Stimulated activated memory B cell treated with anti-CD40 and anti-IgM and Interleukin-4, amounts not matched to agents 10 μg/mL and 1 μg/mL and 100 μg/mL, for 72 hours (primary cell): ENCODE measurements at places on chromosomes 16 and 17.

DNA sequence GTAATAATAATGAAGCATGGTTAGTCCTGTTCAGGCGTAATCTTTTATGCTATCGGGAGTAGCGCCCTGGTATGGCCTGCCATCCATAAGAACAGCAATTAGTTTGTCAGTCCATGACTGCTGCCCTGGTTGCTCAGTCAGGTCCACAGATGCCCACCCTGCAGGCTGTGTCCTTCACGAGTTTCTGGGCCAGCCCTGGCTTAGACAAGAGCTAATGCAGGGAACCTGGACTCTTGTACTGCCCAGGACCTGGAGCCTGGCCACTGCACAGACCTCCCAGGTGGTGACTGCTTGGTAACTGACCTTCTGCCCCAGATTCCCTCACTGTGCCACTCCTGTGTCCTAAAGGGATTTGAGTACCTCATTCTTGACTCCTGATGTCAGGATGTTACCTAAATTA lies 161.1 kb upstream of the NOG start:
- no peak for ATAC-seq

DNA sequence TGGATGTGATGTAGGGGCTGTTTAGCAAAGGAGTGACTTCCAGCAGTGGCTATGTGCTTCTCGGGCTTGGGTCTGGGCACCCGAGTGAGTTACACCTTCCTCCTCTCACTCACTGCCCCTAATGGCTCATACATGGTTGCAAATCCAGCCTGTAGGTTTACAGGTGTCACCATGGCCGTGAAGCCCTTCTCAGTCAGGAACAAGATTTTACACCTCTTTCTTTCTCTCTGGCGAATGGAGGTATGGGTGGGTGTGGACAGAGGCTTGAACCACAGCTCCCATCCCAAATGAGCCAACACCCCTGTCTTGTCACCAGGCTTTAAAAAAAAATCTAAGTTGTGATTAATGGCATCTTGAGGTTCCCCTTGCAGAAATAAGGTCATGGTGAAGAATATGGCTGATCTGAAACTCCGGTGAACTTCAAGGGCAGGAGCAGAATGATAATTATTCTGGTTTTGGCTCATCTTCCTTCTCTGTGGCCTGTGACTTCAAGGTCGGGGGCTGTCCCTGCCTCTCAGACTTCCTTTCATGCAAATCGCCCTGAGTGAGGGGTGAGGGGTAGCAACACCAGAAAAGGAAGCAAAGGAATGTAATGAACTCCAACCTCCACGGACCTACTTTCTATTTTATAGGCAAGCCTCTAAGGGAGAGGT lies 331.2 kb downstream of the MAF start:
- ATAC-seq = peak; percentile 94

- ATAC-seq = no peak
Measured at GRCh38 chr17:1241929-1242328, 28.3 kb upstream of the BHLHA9 start.

DNA sequence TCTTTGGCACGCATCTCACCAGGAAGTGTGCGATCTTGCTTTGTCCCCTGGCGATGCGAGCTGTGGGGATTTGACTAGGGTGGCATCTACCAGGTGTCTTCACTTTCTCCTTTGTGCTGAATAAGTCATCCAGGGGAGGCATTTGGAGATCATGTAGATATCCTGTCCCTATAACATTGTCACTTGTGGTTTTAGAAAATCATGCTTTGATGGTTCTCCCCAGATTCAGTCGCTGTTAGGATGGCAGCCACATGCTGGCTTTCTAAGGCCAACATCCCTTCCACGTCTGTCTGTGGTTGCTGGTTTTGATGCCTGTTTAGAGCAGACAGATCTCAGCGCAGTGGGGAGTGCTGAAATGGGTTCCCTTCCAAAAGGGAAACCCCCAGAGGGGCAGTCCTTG lies 2.5 kb downstream of the ADAD2 start:
- ATAC-seq = no peak

- peak; percentile 16 for ATAC-seq
Measured at GRCh38 chr17:13429201-13429600, 172.5 kb downstream of the HS3ST3A1 start.

DNA sequence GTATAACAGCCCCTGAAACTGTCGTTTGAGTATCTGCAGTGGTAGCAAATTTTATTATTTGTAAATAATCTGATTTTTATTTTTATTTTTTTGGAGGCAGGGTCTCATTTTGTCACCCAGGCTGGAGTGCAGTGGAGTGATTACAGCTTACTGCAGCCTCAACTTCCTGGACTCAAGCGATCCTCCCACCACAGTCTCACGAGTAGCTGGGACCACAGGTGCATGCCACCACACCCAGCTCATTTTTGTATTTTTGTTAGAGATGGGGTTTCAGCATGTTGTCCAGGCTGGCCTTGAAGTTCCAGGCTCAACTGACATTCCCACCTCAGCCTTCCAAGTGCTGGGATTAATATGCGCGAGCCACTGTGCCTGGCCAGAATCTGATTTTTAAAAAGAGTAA lies 2.8 kb downstream of the NDEL1 start:
- ATAC-seq = no peak

DNA sequence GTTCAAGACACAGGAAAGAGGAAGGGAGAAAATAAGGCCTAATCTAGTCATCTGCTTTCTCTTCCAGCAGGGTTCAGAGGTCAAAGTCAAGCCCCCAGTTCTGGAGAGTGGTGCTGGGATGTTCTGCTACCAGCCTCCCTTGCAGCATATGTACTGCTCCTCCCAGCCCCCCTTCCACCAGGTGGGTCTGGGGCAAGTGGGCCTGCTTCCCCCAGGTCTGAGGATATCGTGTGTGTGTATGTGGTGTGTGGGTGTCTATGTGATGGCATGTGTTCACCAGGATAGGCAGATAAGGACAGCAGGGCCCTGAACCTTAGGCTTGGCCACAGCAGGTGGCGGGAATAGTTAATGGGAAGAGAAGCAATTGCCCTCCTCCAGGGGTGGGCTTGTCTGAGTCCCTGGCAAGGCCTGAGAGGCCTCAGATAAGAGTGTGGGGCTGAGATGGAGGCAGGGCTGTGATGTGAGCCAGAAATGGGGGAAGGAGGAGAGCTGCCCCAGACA lies 21.1 kb downstream of the FOXN1 start:
- ATAC-seq = no peak

DNA sequence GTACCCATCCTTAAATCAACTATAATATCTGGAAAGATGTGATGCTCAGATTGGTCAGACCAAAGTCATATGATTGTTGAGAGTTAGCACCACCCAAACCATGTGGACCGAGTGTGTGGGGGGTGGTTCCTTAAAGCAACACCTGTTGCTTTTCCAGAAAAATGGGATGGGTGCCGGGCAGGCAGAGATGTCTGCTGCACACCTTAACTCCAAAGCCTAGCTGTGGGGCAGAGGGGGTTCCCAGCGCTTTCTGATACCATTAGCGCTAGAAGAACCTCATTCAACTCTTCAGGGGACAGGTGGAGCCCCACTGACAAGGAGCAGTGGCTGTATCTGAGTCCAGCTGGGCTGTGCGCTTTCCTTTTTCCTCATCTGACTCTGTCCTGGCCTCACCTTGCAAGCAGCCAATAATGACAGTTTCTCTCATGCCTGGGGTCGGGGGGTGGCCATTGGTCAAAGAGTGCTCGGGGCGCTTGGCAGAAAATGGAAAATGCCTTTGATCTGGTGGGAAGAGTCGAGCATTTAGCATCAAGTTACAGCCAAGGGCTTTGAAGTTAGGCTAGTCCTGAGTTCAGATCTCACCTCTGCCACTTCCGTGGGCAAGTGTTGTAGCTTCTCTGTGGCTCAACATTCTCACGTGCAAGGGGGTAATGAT lies 82.6 kb downstream of the IRX3 start:
- no peak for ATAC-seq

- no peak for ATAC-seq
Measured at GRCh38 chr17:41585301-41586056, 1.2 kb downstream of the KRT14 start.

DNA sequence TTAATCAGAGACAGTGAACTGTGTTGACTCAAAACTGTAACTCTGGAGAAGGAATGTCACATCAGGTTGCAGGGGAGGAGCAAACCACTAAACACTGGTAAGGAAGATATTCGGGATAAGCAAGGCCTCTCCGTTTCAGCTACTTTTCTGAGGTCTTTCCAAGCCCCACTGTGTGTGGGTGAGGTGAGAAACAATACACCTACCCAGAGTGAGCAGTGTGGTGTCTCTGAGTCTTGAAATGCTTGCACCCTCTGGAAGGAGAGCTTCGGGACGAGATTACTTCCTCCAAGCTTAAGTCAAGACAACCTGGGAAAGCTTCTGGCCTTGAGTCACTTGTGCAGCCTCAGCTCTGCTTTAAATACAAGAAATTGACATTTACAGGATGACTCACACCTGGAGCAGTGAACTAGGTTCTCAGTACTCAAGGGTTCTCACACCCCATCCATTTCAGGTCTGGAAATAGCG lies 2.5 kb upstream of the MAP3K14 start:
- no peak for ATAC-seq

DNA sequence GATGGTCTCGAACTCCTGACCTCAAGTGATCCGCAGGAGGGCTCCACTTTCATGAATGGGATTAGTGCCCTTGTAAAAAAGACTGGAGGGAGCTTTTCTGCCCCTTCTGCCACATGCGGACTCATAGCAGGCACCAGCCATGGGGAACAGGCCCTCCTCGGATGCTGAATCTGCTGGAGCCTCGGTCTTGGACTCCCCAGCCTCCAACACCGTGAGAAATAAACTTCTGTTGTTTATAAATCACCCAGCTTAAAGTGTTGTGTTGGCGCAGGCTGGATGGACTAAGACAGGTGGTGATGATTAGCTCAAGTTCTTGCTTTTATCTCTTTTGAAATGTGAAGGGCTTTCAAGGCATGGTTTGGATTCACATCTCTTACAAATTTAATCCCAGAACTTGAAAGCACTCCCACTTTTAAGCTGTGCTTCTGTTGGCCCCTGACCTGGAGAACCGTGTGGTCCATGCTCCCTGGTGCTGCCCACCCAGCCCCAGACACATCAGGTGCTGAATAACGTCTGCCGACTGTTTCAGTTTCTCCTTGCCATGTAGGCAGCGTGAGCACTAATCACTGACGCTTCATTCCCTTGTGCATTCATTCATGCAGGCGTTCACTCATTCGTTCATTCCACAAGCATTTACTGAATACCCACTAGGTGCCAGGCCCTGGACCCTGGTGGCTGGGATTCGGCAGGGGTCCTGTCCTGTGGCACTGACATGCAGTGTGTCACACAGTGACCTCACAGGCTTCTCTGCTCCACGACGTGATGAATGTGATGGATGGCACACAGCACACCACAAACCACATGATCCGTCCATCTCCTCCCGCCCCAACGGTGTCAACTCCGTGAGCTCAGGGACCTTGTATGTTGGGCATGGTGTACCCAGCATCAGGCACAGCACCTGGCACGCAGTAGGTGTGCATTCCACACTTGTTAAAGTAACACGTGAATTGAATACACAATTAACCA lies 8.9 kb downstream of the CIBAR2 start:
- no peak for ATAC-seq

DNA sequence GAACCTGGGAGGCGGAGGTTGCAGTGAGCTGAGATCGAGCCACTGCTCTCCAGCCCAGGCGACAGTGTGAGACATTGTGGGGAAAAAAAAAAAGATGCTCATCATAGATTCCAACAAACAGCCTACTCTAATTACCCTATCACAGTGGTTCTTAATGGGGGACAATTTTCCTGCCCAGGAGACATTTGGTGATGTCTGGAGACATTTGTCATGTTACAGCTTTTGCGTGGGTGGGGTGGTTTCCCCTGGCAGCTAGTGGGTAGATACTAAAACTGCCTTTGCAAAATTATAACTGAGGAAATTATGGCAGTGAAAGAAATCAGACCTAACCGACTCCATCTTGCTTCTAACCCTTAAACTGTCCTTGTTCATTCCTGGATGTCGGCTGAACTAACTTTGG lies 92.5 kb upstream of the RBL2 start:
- ATAC-seq = no peak

- no peak for ATAC-seq
Measured at GRCh38 chr16:68373528-68374245, 62.9 kb downstream of the PRMT7 start.

DNA sequence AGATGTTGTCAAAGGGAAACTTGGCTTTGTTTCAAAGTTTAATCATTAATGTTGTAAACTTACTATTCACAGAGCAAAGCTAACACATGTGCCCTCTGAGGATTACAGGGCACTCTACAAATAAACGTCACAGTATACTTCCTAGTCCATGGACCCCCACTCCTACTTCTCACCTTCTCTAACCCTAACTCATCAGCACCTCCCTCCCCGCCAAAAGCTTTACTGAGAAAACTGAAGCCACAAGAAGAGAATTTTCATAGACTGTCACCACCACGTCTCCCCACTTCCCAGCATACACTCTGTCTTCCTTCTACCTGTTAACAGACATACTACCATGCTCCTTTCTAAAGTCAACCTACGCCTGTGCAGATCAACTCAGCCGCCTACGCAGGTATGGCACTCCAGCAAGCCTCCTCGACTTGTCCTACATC lies 29.0 kb downstream of the HELZ start:
- no peak for ATAC-seq

GRCh38 chr16:9412915-9413264 lies 321.4 kb downstream of the HAPSTR1 start:
- no peak for ATAC-seq

GRCh38 chr17:28147017-28147416 lies 104.5 kb downstream of the NLK start:
- ATAC-seq = no peak

DNA sequence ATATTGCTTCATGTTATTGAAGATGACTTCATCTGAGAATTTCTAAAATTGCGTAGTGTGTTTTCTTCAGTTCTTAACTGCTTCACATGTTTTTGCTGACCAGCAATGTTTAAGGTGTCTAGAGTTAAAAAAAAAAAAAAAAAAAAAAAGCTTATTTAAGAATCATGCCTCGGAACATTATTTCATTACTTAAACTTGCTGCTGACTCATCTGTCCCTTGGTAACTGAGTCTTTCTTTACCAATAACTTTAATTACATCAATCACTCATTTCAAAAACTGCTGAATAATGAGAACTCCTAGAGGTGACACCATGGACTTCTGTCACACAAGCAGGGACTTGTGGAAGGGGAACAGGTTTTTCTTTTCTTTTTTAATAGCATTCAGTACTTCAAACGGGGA lies 16.2 kb downstream of the IRX5 start:
- no peak for ATAC-seq

- no peak for ATAC-seq
Measured at GRCh38 chr16:56852401-56852730, 12.6 kb upstream of the SLC12A3 start.

GRCh38 chr16:25007284-25007984 lies 7.7 kb downstream of the ARHGAP17 start:
- no peak for ATAC-seq

GRCh38 chr16:70575376-70575775 lies 51.8 kb downstream of the SF3B3 start:
- no peak for ATAC-seq

DNA sequence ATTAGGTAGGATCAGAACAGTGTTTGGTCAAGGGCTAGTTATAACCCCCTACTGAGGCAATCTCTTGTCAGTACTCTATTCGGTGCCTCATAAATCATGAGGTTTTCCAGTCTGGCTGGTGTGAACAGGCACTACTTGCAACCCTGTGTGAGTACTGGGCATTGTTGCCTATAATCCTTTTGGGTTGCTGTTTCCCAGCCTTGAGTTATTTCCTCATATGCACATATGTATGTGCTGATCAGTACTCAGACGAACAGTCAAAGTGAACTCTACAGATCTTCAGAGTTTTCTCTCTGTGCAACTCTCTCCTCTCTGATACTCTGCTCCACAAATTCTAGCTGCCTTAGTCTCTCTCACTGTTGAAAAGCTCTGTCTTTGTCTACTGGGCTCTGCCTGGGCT lies 164.3 kb downstream of the CDK5R1 start:
- no peak for ATAC-seq
